ENCODE measurements at places on chromosomes 3 and 15. TPM values are rescaled to one million over a fixed set of nuclear protein-coding genes. Genes with fewer than 3 reads are reported as not detected.

CMTM8 gene
- 28.5 TPM for total RNA-seq

SLC24A5 gene
- not detected for total RNA-seq

DNA sequence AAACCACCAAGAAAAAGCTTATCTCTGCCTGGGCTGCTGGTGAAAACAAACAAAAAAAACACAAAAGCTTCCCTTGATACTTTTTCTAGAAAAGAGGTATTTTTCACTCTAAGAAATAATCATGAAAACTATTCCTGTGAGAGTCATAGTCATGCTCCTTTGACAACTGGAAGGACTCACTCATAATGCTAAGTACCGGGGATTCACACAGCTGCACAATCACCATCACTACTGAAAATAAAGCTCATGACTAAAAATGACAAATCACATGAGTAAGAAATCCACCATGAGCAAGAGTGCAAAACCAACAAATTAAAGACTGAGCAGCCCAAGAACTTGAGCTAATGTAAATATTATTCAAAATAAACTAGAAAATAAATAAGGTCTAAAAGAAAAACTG is 10.6 kb upstream of the POU1F1 start:
- no peaks in the 10 kb centered on the region for H3K4me1 ChIP-seq
- DNase-seq: no peak
- no peak overlapping the region for H3K27ac ChIP-seq

GRCh38 chr3:61111825-61112224 is 139.4 kb downstream of the FHIT start:
- no peak overlapping the region for H3K4me3 ChIP-seq
- no peak for DNase-seq
- H3K27me3 ChIP-seq: no peaks in the 10 kb centered on the region
- H3K27ac ChIP-seq: no peak overlapping the region
- no peaks in the 10 kb centered on the region for H3K4me1 ChIP-seq

DNA sequence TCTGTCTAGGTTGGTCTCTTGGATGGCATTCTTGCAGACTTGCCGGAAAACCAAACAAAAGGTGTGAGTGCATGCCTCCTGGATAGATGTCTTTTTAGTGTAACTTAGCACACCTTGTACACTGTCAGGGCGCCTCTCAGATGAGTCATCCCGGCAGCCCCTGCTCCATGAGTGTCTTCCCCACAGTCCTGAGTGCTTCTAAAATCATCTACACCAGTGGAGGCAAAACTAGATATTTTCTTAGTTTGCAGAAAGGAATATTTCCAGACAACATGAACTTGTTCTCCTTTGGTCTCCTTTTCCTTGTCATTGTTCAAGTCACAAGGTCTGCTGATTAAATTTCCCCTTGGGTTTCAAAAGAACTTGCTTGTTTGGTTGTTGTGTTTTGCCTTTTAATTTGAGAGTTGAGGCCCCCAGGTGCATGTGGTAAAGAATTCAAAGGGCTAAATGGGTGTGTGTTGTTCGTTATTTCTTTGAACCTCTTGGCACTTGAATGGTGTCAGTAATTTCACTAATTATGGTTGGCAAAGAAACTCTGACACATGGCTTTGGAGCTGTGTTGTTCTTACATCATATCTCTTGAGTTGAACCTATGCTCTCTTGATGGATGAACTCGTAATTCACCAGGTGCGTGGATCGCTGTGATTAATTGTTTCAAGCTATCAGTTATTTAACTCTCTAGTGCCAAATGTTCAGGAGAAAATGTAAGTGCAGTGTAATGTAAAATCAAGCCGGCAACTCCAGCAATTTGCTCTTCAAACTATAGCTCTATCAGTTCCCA is 98.2 kb downstream of the IGF1R start:
- no peak for DNase-seq
- no peaks in the 10 kb centered on the region for H3K27me3 ChIP-seq
- no peak overlapping the region for H3K4me3 ChIP-seq
- no peak overlapping the region for H3K27ac ChIP-seq
- peaks cover 2% of the 10 kb centered on the region for H3K4me1 ChIP-seq

- no peaks in the 10 kb centered on the region for H3K27me3 ChIP-seq
- DNase-seq: no peak
- H3K27ac ChIP-seq: no peak overlapping the region
- peaks cover 19% of the 10 kb centered on the region for H3K4me1 ChIP-seq
- no peak overlapping the region for H3K4me3 ChIP-seq
- no peaks in the 10 kb centered on the region for H3K36me3 ChIP-seq
Measured at GRCh38 chr3:12648384-12648959, 15.4 kb downstream of the RAF1 start.

DNA sequence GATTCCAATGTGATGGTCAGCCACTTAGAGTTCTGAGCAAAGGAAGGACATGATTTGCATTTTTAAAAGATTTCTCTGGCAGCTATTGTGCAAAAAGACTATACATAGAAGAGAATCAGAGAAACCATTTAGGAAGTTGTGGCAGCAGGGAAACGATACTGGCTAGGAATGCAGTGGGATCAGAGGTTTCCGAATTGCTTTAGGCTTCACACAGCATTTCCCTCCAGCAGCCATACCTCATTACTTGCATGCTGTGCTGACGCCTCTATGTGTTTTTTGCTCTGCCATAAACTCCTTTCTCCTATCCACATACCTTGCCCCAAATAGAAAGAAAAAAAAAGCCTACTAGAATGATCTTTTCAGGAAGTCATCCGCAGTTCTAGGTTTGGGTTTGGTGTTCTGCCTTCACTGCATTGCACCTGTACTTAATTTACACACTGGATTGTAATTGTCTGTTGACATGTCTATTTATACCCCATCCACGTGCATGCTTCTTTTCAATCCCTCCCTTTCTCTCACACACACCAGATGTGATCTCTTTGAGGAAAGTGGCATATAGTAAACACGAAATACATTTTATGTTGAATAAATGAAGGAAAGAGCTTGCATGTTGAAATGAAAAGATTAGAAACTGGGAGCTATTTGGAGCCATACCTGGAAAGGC is 860.3 kb upstream of the SEMA6D start:
- H3K27ac ChIP-seq: no peak overlapping the region
- H3K36me3 ChIP-seq: no peaks in the 10 kb centered on the region

Data from Caco-2 (cell line).